ENCODE measurements at places on chromosomes 1 and 21.

- no peak for DNase-seq
Observed at GRCh38 chr1:245317217-245317616, 162.4 kb downstream of the KIF26B start.

DNA sequence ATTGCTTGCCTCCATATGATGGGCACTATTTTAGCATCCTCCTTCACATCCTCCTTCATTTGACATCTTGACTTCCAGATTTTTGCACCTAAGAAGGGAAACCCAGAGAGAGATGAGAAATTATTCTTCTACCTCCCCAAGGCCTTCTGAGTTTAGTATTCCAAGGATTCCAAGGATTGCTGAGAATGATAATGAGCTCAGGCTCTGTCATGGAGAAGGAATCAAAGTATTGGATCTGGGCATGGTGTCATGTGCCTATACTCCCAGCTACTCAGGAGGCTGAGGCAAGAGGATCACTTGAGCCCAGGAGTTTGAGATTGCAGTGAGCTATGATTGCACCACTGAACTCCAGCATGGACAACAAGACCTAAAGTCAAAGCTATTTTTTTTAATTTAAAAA, 26.6 kb upstream of the ZNF281 start:
- no peak for DNase-seq

- DNase-seq, result no peak
Observed at GRCh38 chr1:28893403-28894102, 20.8 kb upstream of the EPB41 start.

GRCh38 chr21:32099812-32100416, 178.9 kb downstream of the MIS18A start:
- no peak for DNase-seq

GRCh38 chr1:203521812-203522211, 27.9 kb downstream of the OPTC start:
- DNase-seq, result no peak

- no peak for DNase-seq
Observed at GRCh38 chr1:86461482-86461881, 7.2 kb upstream of the CLCA1 start.

GRCh38 chr1:3420218-3420951, 34.1 kb upstream of the ARHGEF16 start:
- no peak for DNase-seq

GRCh38 chr1:162966613-162967012, 102.5 kb upstream of the RGS4 start:
- no peak for DNase-seq

- no peak for DNase-seq
Observed at GRCh38 chr1:19802269-19802668, 2.6 kb upstream of the TMCO4 start.

- DNase-seq, result no peak
Observed at GRCh38 chr1:216430744-216431143, 7.5 kb upstream of the USH2A start.

DNA sequence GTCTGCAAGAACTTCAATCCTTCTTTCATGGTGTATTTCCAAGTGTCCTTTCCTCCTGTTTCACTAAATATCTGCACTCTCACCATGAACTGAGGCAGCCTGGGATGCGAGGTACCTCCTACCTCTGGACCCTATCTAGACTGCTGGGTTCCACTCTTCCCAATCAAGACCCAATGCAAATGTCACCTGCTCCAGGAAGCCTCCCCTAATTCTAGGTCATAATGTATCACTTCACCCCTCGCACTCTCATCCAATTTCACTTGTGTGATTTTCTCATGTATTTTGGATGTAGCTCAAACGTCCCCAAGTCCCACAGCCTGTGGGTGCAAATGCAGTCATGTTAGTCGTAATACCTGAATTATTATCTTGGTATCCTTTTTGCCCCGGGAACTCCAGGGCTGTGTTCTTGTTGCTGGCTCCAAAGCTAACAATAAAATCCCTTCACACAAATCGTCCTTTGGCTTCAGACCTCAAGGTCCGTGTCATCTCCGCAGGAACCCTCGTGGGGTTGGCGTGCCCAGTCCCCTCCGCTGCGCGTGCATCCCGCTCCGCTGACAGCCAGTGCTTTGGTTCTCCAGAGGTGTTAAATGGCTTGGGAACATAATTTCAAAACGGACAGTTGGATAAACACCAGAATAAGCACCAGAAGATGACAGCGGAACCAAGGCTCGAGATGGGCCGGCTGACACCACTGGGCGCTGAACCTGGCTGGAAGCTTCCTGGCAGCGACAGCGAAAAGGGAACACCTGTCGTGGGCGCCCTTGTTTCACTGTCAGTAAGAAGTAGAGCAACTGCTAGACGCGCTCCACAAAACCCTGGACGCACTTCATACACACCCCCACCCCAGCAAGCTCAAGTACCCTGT, 1.0 kb upstream of the BACH1 start:
- DNase-seq, result no peak

DNA sequence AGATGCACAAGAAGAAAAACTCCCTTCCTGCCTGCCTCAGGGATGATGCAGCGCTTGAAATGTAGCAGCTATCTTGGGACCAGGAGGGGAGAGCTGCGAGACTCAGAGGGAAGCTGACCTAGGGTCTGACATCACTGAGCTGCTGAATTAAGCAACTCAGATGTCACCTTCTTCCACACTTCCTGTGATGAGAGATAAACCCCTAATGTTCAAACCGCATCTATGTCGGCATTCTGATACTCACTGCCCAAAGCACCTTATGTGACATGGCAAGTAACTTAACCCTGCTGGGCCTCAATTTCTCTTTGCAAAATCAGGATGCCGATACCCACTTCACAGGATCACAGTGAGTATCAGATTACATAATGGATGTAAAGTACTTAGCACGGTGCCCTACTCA, 9.1 kb upstream of the AK2 start:
- peak; percentile 91 for DNase-seq

DNA sequence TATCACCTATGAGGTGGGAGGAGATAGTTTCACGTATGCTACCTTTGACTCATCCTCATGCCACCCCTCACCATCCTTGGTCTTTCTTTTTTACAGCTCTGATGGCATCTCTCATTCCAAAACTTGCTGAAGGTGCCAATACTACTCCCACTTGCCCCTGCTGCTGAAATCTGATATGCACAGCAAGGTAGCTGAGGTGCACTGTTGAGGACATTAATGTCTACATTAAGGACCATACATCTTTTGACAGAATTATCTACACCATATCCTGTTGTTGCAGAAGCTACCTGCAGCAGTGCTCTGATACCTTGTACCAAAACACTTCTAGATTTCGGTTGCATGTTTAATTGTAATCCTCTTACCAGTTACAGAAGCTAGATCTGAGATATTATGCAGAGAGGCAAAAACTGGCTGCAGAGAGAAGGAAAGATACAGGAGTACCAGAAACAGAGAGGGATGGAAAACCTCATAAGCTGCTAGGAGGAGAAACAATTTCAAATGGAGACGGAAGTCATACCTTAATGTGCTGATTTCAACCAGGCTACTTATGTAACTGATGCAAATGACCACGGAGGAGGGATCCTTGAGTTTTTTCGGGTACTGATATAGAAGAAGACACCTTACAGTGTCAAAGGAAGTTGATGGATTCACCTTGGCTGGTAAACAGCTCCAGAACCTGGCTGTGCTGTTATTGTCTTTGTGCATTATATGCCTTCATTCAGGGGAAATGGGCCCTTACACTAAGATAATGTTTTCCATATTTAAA, 19.3 kb upstream of the PTPRC start:
- no peak for DNase-seq

DNA sequence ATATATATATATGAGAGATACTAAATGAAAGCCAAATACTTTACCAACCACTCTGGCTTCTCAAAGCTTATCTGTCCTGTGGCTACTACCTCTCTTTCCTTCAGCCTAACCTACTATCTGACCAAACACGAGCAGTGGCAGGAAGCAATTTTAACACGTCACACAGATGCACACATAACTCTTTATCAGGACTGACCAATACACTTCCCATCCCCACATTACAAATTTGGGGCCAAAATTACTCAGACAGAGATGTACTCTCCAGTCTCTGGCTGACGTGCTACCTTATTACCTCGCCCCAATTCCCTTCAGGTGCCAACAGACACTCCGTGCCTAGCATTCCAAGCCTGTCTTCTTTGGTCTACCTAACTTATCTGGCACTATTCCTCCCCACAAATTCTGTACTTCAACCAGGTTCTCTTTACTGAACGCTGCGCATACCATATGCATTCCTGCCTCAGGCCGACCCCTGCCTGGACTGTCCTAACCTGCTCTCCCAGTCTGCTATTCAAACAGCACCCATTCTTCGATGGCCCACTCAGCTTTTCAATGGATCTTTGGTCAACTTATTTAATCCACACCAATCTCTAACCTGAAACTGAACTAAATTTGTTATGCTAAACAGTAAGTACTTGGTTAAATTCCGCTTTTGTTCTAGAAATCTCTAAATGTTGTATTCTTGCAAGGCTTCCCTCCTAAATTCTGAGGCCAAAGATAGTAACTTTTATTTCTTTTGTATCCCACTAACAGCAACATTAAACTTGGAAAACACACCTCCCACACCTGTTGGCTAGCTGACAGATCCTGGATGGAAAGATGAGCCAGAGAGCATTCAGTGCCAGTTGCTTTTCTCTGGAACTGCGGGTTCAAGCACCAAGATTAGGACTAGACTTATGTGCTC, 27.9 kb downstream of the RERE start:
- no peak for DNase-seq

DNA sequence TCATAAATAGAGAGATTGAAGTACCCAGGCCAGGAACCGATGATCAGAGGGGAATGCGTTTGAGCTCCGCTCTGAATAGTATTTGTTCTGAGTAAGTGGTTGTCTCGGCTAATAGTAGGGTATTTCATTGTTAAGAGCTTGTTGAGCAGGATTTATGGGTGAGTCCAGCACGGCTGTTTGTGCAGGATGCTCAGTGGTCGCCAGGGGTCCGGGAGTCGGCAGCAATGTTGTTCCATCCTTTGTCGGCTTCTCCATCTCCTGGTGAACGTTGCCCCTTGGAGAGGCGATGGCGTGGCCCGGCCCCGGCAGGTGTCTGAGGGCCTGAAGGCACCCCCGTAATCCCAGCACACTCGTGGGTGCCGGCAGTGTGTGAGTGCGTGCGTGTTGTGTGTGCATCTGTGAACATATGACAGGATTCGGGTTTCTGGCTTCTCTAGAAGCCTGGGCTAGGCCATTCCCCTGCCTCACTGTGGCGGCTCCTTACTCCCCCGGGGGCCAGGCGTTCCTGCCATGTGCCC, 160.8 kb upstream of the ARHGEF16 start:
- DNase-seq, result no peak

DNA sequence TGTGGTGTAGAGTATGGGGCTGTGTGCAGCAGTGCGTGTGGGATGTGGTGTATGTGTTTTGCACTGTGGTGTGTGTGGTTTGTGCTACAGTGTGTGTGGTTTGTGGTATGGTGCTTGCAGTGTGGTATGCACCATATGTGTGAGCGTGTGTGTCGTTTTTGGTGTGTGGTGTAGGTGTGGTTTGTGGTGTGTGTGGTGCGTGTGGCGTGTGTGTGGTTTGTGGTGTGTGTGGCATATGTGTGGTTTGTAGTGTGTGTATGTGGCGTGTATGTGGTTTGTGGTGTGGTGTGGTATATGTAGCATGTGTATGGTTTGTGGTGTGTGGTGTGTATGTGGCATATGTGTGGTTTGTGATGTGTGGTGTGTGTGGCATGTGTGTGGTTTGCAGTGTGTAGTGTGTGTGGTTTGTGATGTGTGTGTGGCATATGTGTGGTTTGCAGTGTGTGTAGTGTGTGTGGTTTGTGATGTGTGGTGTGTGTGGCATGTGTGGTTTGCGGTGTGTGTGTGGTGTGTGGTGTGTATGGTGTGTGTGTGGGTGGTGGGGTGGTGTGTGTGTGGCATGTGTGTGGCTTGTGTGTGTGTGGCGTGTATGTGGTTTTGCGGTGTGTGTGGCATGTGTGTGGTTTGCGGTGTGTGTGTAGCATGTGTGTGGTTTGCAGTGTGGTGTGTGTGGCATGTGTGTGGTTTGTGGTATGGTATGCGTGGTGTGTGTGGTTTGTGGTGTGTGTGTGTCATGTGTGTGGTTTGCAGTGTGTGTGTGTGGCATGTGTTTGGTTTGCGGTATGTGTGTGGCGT, 53.5 kb upstream of the TRAPPC10 start:
- DNase-seq, result no peak

DNA sequence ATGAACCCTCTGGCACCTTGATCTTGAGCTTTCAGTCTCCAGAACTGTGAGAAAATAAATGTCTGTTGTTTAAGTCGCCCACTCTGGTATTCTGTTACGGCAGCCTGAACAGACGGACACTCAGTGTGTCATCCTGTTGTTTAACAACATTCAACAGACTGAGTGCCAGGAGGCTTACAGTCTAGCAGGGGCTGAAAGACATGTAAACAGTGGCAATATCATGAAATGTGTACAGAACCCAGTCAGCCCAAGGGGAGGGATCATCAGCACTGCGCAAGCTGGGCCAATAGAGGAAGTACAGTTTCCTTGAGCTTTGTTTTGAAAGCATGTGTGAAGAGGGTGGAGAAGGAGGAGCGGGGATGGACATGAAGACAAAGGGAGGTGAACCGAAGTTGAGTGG, 13.6 kb downstream of the DIP2A start:
- DNase-seq, result no peak

DNA sequence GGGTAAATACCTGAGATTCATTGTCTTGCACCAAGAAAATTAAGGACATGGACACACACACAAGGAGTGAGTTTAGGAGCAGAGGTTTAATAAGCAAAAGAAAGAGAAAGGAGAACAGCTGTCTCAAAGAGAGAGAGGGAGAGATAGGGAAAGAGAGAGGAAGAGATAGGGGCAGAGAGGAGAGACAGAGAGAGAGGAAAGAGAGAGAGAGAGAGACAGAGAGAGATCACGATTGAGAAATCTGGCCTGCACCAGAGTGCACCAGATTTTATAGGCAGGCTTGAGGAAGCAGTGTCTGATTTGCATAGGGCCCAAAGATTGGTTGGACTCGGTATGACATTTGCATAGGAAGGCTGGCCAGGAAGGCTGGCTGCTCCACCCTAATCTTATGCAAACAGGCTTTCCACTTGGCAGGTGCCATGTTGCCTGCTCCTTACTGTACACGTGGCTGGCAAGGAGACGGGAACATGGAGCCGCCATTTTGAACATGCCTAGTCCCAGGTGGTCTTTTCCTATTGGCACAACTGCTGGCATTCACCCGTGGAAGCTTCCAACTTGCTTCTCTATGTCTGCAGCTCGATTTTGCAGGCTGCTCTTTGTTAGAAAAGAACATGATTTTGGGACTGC, 419.9 kb downstream of the ZP4 start:
- no peak for DNase-seq

GRCh38 chr1:201893431-201893830, 4.7 kb downstream of the SHISA4 start:
- no peak for DNase-seq

GRCh38 chr1:227764019-227764391, 28.8 kb downstream of the SNAP47 start:
- no peak for DNase-seq

DNA sequence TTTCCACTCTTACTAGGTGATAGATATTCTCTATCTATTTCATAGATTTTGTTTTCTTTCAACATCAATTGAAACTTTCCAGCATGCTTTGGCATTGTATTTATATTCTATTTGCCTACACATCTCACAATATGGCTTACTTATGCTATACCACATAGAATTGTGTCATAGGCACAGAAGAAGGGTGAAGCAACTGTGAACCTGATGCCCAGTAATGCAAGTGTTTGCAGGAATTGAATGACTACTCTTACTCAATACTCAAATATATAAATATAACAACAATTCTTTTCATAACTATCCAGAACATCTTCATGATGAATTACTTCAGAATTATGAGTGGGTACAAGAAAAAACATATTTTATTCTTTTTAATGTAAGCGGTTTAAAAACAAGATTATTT, 165.9 kb downstream of the PTBP2 start:
- no peak for DNase-seq

Data from HL-60 (cell line).